Stimulated activated CD4-positive, alpha-beta T cell treated with anti-CD3 and anti-CD28 coated beads, Interleukin-1b, Interleukin-23, amount 100 ng/mL, for 4 hours (primary cell): ENCODE measurements at places on chromosomes 5 and 9.

GRCh38 chr5:1203311-1203967 is 2.0 kb downstream of the SLC6A19 start:
- DNase-seq, result no peak

DNA sequence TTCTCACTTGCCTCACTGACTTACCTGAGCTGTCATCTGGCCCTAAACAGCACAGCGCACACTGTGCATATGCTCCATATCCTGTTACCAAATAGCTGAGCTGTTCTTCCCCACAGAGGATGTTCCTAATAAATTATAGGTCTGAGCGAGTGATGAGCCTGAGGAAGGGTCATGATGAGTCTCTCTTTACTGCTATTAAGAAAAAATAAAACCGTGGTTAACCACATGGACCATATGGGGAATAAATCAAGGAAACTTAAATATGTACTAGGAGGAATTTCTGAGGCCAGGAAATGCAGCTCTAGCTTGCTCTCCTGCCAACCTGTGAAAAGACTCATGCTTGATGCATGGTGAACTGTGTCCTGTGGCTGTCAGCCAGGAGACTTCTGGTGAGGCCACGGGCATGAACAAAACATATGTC is 424.8 kb upstream of the DMAC1 start:
- no peak for DNase-seq

- no peak for DNase-seq
These were observed 19.8 kb upstream of the NTNG2 start for GRCh38 chr9:132141948-132142594.

DNA sequence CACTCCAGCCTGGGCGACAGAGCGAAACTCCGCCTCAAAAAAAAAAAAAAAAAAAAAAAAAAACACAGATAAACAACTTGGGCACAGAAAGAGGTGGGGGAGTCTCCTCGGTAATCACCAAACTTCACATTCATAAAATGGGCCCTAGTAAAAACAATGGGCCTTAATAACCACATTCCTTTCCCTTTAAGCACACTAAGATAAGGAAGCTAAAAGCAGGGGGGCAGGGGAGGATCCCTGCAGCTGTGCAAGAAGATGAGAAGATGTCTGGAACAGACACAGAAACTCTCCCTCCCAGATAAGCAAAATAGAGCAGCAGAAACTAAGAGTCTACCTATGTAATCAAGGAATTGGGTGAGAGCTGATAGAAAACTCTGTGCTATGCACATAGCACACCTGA is 111.2 kb upstream of the FAM174A start:
- DNase-seq, result no peak

- no peak for DNase-seq
These were observed 16.9 kb downstream of the IRF1 start for GRCh38 chr5:132473668-132474067.

- DNase-seq, result no peak
These were observed 1.9 kb downstream of the SPARC start for GRCh38 chr5:151684690-151685361.

GRCh38 chr5:120229036-120229435 is 235.1 kb upstream of the PRR16 start:
- no peak for DNase-seq

DNA sequence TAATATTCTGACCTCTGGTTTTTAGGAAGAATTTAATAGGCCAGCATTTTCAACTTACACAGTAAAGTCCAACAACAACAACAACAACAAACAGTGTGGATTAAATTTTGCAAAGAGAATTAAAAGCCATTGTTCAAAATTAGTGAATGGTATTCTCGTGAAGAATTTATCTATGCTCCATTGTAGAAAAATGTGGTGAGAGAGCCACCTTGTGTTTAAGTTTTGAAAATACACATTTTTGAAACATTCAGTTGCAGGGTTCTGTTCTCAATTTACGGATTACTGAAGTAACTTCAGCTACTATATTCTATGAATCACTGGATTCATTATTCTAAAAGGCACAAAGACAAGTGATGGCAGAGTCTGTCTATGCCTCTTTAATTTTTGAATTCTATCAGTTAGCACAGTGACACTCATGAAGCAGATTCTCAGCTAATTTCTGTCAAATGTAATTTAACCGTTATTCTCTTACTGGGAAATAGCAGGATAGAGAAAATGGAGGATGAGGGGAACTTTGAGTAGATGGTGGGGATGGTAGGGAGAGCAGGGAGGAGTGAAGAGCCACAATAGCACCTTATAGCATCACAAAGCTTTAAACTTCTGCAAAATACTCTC is 11.0 kb downstream of the CCDC152 start:
- no peak for DNase-seq

DNA sequence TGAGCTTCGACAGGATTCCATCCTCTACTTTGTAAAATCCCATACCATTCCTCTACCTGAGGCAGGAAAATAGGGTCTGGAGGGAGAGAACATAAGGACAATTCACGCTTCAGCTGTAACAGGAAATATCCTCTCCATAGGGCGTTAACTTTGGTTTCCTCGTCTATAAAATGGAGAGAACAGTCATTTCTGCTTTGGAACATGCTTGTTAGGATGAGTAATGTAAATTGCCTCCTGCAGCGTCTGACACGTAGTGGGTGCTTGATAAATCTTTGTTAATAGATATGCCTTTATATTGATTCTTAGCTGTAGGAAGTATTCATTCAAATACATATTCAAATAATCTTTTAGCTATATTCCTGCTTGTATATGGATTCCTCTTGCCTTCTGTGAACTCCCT is 711 bp upstream of the SUB1 start:
- no peak for DNase-seq

- no peak for DNase-seq
These were observed 51.6 kb upstream of the LIFR start for GRCh38 chr5:38607930-38608564.

DNA sequence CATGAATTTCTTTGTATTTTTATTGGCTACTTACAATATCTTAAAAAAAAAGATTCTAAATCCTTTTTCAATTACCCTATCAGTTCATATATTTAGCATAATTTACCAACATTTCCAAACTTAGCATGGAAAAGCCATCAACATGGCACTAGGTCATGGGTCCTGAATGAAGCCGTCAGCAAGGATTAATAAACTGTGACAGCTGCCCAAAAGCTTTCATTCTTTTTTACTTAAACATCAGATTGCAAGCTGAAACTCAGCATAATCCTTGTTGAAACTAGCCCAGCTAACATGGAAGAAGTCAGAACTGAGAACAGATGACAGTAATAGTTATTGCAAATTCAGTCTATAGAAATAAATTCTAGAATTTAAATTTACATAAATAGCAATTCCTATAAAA is 209.8 kb downstream of the ADAMTS6 start:
- DNase-seq, result no peak

DNA sequence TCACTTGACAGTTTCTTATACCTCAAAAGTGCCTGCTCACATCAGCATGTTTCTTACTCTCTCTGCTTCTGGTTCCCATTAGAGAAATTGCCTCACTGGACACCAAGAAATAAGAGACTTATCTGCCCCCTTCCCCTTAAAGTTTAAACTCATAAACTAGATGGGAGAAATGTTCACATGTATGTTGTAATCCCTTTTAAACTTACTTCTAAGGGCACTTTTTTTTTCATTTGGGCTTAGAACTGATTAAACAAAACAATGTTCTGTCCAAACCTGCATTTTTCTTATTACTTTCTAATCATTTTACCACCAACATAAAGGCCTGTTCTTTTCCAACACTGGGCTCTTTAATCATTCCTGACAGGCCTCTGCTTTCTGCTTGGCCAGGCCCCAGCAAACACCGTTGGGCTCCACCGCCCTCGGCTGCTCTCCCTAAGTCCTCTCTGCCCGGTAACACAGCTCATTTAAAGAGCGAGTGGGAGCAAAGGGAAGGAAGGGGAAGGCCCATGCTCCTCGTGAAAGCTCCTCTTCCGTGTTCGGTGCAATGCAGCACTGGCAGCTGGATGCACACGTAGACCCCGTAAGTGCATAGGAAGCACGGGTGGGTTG is 53.4 kb downstream of the ROR2 start:
- no peak for DNase-seq

GRCh38 chr5:120073722-120074121 is 390.4 kb upstream of the PRR16 start:
- no peak for DNase-seq

DNA sequence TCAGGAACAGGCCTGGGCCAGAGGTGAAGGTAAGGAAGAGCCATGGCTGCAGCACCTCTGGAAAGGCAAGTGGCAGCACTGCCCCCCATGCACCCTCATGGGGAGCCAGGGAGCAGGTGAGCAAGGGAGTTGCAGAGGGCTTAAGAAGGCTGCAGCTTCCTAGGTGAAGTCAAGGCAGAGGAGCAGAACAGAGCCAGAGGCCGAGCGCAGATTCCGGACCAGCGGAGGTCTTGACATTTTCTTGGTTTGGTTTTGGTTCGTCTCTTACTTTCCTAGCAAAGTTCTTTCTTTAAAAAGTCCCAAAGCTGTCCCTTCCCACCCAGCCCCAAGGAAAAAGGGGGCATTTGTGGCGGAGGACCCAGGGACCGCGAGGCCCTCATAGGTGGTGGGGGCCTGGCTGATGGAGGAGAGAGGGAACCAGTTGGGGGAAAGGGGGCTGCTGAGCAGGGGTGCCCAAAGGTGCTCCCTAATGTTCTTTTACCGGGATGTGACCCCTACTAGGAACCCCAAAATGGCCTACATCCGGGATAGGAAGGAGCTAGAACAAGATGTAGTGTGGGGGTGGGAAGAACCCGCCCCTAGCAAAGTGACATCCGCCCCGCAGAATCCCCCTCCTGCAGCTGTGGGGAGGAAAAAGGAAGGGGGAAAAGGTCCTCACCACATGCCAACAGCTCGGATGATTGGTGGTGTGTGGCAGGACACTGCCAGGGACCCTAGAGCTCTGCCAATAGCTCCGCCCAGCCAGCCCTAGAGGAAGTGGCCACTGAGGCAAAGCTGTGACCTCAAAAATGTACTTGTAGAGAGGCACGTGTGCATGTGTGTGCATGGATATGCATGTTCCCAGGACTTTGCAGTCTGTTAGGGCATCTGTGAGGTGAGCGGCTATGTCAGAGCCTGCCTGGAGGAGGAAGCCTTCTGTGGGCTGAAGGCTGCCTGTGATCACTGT is 914 bp upstream of the CD72 start:
- no peak for DNase-seq

GRCh38 chr9:83707518-83707767 is 315 bp downstream of the UBQLN1 start:
- DNase-seq, result peak; percentile 61

DNA sequence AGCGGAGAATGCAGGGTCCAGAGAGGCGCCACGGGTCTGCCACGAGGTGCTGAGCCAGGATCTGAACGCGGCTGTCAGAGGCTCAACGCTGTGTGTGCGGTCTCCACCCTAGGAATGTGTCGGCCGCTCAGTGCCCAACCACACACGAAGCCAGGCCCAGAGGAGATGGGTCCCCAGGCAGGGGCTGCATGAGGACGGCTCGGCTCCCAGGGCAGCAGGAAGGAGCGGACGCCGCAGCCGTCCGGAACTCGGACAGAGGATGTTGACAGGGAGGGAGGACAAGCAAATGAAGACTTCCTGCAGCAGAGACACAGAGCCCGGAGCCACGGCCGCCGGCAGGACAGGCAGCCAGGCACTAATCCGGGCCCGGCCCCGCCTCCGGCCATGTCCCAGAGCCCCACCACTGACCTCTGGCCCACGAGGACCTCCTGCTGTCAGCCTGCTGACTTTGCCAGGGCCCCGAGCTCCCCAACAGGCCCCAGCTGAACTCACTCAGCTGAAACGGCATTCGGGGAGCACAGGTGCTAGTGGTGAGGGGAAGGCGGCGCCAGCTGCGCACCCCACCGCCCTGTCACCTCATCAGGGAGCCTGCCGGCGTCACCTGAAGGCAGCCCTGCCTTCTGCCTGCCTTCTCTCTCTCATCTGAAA is 12.7 kb downstream of the VAV2 start:
- no peak for DNase-seq

- DNase-seq, result no peak
These were observed 307.3 kb upstream of the NREP start for GRCh38 chr5:112064271-112064701.

DNA sequence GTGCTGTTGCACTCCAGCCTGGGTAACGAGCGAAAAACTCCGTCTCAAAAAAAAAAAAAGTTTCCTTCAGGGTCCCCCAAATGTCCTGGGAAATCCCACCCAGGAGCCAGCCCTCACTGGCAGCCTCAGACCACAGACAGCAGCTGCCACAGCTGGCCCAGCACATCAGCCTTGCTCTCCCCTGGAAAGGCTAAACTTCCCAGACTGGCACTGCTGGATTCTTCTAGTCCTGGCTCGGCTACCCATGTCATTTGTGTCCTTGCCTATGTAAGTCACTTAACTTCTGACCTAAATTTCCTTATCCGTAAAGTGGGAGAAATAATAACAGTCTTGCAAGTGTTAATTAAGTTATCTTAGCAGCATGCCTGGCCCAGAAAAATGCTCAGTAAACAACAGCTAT is 8.6 kb upstream of the PRRC2B start:
- DNase-seq, result no peak

DNA sequence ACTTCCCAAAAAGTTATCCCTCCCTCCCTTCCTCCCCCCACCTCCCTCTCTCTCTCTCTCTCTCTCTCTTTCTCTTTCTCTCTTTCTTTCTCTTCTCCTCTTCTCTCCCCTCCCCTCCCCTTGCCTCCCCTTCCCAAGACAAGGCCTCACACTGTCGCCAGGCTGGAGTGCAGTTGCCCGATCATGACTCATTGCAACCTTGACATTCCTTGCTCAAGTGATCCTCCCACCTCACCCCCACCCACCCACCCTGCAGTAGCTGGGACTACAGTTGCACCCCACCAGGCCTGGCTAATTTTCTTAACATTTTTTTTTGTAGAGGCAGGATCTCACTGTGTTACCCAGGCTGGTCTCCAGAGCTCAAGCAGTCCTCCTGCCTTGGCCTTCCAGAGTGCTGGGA is 32.8 kb downstream of the VPS13A start:
- no peak for DNase-seq

GRCh38 chr5:127343866-127344265 is 53.3 kb downstream of the MEGF10 start:
- DNase-seq, result no peak

GRCh38 chr5:152956943-152957613 is 533.4 kb upstream of the GRIA1 start:
- no peak for DNase-seq

- no peak for DNase-seq
These were observed 33.6 kb downstream of the TNFAIP8 start for GRCh38 chr5:119389288-119390030.

DNA sequence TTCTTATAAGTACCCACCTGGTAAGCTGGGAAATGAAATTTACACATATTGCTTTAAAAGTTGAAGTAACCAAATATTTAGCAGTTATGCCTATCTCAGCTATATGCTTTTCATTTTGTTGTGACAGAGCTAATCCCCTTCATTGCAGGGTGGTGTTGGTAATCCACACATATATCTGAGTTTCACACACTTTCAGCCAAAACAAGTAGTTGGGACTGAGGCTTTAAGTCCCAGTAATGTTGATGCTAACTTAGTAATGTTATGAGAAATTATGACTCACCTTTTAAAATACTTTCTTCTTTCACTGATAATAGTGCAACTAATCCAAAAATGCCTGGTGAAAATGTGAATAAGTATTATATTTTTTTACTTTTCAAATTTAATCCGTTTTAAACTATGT is 19.2 kb upstream of the RICTOR start:
- no peak for DNase-seq

- no peak for DNase-seq
These were observed 77.4 kb upstream of the ANXA1 start for GRCh38 chr9:73074176-73074708.

GRCh38 chr9:124133727-124134126 is 122.2 kb downstream of the LHX2 start:
- peak; percentile 16 for DNase-seq

GRCh38 chr9:96782235-96782634 is 4.3 kb upstream of the ZNF510 start:
- no peak for DNase-seq

- no peak for DNase-seq
These were observed 88.4 kb upstream of the RGS7BP start for GRCh38 chr5:64417390-64417789.

- no peak for DNase-seq
These were observed 103.2 kb downstream of the RXRA start for GRCh38 chr9:134429481-134429880.
